Iris pigment epithelial cell (primary cell): ENCODE measurements at places on chromosomes 16 and 17.
A peak's percentile ranks its signal among the peaks of the same experiment; 100 is the strongest.

DNA sequence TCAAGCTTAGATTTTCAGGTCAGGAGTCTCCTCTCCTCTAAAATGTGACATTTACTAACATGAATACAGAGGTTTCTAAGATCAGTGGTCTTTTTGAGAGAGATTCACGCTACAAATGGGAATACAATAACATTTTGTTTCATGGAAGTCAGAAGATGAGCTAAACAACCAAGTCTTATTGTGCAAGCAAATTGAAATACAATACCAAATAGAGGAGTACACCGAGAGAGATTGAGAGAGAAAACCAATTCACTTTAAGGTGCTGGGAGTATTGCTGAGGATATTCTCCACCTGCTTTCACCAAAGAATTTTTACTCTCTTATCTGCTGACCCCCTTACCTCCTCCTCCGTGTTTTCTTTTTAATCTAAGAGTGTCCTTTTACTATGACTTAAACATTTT, 11.5 kb downstream of the VEZF1 start:
- DNase-seq, result no peak

DNA sequence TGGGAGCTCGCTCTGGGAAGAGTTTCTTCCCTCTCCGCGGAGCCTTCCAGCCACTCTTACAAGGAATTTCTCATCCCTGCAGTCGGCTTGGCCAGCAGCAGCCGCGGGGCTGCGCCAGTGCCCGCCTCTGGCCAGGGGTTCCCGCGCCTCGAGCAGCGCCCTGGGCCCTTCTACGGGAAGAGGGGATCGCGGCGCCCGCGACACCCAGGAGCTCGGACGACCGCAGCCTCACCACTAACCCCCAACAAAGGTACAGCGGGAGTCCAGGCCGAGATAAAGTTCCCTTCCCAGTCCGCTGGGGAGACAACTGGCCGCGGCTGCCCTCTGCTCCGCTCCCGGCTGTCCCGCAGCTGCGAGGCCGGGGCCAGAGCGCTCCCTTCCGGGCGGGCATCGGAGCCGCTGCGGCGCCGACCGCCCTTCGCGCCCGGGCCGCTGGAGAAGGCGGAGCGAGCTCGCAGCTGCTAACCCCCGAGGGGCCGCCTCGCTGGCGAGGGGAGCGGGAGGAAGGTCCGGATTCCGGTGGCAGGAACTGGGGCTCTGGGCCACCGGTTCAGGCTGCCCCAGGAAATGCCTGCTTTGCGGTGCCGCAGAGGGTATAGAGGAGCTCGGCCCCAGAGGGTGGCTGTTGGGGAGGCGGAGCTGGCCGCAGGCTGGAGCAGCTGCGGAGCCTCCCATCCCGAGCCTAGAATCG, 3.6 kb upstream of the HS3ST3B1 start:
- peak; percentile 66 for DNase-seq

DNA sequence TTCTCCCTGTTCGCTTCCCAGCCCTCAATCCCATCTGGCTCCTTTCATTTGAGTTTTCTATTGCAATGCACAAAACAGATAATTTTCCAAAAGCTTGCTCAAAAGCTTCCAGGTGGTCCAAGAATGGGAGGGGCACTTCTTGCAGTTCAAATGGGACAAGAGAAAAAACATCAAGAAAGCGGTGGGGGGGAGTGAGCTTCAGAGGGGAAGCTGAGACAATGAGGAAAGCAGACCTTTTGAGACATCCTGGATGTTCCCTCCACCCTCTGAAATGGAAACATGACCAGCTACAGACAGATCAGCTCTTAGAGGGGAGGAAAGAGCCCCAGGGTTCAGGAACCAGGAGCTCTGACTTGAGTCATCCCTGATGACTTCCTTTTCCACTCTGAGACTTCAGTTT, 368.2 kb downstream of the SLC39A11 start:
- peak; percentile 40 for DNase-seq

DNA sequence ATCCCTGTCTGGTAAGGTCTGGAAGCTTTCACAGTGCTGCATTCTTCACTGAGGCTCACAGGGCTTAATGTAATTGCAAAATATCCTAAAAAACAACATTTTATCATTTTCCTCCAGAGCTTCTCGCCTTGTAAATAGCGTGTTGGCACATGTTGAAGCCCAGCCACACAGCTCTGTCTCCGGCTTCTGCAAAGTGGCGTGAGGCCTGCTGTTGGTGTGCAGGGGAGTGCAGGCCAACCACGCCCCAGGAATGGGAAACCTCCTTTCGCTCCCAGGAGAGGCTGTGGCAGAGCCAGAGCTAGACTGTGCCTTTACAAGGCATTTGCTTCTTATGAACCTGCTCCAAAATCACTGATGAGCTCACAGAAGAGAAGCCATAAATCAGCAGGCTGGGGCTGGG, 248.2 kb upstream of the MAF start:
- no peak for DNase-seq

GRCh38 chr17:80625627-80626026, 81.0 kb downstream of the RPTOR start:
- no peak for DNase-seq

DNA sequence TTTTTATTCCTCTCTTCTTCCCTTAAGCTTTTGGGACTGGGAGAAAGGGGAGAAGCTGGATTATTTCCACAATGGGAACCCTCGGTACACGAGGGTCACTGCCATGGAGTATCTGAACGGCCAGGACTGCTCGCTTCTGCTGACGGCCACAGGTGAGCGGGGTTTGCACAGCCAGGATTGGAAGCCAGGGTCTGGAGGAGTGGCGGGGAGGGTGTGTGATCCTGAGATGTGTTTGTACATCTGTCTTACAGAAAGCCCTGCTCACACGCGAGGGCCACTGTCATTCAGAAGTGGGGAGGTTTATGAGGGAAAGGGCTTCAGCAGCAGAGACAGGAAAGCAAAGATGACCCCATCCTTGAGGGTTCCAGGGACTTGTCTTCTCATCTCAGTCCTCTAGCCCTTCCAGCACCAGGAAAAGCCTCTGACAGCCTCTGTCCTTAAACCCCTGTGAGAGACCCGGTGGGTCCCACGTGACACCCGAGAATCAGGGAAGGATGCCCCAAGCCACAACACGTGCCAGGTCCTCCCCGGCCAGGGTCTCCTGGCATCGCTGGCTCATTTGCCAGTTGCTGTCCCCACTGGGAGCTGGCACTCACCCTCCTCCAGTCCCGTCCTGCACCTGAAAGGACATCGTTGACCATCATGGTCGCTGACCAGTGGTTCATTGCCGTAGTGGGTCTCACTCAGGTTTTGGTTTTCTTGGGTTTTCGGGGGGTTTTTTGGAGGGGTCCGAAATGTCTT, 44.3 kb upstream of the CHMP6 start:
- DNase-seq, result no peak
